Vagina (tissue), 2 donors: ENCODE measurements at places on chromosomes 4 and X.

GRCh38 chrX:2901367-2902036 is 27.6 kb downstream of the ARSD start:
- DNase-seq, result no peak

DNA sequence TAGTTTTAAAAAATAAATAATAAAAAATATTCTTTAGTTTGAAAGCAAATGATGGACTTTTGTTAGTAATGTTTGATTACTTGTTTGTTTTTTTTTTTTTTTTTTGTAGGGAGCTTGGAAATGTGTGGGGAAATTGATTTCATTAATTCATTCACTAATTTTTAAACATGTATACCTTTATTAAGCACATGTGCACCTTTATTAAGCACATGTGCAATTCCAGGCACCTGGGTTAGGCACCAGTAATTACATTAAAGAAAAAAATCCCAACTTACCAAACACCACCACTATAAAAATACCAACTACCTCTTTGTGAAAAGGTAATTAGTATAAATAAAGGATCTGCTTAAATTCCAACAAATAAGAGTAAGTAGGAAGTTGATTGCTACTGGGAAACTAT is 9.5 kb downstream of the GUCY1B1 start:
- no peak for DNase-seq

GRCh38 chrX:41634284-41634683 is 54.5 kb upstream of the GPR34 start:
- DNase-seq, result no peak

- DNase-seq, result no peak
Measured at GRCh38 chr4:71402616-71403015, 63.8 kb downstream of the SLC4A4 start.

DNA sequence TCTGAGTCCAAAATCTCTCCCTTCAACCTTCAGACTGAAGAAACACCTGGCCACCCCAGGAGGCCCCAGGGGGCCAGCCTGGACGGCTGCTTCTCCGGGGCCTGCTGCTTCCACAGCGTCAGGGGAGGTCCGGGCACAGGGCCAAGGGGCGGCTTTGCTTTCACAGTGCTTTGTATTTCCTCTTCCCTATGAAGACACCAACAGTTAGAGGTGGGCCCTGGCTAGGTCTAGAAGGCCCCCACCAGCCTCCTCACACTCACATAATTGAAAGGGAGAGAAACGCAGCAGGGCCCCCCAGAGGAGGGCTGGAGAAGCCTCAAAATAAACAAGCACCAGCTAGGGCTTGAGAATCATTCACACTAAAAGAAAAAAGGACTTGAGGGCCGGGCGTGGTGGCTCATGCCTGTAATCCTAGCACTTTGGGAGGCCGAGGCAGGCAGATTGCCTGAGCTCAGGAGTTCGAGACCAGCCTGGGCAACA is 17.8 kb downstream of the SCD5 start:
- DNase-seq, result peak; percentile 70

DNA sequence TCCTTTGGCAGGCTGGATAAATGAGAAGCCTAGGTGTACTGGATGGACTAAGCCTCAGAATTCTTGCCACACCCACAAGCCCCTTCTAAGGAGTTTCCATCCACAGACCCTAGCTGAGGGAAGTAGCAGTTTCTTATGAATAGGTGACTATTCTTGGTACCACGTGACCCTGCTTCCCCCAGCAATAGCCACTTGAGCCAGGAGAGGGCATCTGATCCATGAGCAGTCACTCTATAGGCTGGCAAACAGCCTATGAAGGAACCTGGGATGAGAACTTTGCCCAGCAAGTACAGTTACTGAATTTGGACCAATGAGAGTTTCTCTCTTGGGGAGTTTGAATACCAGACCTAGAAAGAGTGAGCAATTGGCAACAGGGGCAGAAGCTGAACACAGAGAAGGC is 84.0 kb downstream of the RTL9 start:
- DNase-seq, result no peak

GRCh38 chr4:113996599-113997177 is 17.2 kb upstream of the ARSJ start:
- DNase-seq, result no peak

- no peak for DNase-seq
Measured at GRCh38 chrX:40003428-40004245, 94.1 kb downstream of the BCOR start.

DNA sequence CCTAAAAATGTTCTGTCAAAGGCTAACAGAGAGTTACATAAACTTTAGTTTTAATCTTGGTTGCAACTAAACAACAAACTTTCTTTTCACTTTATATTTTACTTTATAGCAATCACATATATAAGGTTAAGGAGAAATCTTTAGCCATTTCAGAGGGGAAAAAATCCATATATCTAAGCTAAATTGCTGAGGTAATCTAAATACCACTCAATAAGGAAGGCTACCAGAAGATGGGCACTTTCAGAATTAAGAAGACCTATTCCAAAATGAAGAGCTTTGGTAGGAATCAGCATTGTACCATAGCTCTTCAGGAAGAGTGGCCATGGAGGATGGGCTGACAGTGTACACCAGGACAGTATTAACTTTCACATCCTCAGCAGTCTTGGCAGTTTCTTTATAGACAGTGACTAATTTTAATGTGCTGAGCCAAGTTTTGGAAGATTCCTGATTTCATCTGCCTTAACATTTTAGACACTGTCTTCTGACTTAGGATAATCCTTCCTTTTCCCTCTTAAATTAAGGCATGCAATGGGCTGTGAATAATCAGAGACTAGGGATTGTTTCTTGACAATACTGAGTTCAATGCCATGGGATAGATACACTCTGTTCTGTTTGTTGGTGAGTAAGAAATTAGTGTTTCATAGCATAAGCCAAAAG is 7.1 kb downstream of the FAT4 start:
- no peak for DNase-seq

DNA sequence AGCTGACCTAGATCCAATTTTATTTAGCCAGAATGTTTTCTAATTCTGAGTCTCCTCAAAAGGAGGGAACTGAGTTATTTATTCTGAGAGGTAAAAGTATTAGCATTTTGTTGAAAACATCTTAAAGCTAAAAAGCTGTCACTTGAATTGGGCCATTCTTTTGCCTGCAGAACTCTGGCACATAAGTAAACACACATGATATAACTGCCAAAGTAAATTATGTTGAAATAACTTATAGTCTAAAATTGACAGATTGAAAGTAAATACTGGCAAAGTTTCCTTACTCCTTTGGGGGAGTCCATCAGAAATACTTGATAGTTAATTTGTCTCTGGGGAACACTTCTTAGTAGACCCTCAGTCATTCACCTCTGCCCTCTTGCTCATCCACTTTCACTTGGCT is 38.3 kb upstream of the SLC25A4 start:
- no peak for DNase-seq

DNA sequence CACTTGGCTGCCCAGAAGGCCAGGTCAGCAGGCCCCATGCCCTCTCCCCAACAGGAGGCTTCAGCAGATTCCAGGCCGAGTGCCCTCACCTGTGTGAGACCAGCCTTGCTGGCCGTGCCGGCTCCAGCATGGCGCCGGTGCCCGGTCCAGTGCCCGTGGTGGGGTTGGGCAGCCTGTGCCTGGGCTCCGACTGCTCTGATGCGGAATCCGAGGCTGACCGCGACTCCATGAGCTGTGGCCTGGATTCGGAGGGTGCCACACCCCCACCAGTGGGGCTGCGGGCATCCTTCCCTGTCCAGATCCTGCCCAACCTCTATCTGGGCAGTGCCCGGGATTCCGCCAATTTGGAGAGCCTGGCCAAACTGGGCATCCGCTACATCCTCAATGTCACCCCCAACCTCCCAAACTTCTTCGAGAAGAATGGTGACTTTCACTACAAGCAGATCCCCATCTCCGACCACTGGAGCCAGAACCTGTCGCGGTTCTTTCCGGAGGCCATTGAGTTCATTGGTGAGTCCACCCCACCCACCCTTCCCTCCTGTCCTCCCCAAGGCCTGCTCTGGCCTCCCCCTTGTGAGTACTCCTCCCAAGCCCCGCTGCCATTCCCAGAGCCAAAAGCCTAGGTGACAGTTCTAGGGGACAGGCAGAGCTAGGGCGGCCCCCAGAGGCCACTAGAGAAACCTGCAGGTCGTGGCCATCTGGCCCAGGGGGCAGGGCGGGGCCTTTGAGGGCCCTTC is 2.3 kb downstream of the DUSP9 start:
- DNase-seq, result no peak

GRCh38 chr4:46274717-46275116 is 115.2 kb downstream of the GABRA2 start:
- no peak for DNase-seq

DNA sequence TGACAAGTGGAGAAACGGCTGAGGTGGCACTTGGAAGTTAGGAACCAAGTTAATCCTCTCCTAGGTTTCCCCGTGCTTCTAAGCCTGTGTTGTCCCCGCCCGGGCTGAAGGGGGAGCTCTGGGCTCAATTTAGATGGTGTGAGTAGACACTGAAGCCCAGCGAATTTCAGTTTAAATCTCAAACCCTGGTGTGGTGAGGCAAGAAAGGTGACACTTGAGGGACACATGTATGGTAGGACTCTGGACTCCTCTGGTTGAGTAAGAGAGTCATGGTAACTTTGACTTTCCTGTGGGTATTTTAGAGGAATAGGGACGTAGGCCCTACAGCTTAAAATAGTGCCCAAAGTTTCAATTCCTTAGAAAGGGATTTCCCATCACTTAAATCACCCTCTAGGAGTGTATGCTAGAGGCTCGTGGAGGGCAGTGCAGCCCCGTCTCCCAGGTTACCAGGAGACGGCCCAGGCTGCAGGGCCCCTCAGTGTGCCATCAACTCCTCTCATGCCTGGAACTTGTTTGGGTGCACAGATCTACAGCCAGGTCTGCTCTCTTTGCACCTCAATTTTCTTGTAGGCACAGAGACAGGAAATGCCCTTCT is 24.0 kb downstream of the HAND2 start:
- peak; percentile 64 for DNase-seq

DNA sequence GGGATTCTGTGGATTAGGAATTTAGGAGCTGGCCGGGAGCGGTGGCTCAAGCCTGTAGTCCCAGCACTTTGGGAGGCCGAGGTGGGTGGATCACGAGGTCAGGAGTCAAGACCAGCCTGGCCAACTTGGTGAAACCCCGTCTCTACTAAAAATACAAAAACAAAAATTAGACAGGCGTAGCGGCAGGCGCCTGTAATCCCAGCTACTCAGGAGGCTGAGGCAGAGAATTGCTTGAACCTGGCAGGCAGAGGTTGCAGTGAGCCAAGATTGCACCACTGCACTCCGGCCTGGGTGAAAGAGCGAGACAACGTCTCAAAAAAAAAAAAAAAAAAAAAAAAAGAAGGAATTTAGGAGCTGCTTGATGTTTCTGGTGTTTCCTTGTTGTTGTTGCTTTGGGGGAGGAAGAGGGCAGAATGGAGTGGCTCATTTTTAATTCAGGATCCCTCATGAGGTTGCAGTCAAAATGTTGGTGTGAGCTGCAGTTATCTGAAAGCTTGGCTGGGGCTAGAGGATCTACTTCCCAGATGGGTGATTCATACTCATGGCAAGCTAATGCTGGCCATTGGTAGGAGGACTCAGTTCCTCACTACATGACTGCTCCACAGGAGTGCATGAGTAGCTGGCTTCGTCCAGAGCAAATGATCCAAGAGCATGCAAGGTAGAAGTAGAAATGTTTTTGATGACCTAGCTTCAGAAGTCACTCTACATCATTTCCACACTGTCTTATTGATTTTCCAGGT is 26.5 kb upstream of the JADE1 start:
- DNase-seq, result no peak

GRCh38 chr4:163070023-163070422 is 96.7 kb downstream of the NAF1 start:
- DNase-seq, result no peak

GRCh38 chrX:74536152-74536831 is 78.1 kb downstream of the RLIM start:
- peak; percentile 92 for DNase-seq

DNA sequence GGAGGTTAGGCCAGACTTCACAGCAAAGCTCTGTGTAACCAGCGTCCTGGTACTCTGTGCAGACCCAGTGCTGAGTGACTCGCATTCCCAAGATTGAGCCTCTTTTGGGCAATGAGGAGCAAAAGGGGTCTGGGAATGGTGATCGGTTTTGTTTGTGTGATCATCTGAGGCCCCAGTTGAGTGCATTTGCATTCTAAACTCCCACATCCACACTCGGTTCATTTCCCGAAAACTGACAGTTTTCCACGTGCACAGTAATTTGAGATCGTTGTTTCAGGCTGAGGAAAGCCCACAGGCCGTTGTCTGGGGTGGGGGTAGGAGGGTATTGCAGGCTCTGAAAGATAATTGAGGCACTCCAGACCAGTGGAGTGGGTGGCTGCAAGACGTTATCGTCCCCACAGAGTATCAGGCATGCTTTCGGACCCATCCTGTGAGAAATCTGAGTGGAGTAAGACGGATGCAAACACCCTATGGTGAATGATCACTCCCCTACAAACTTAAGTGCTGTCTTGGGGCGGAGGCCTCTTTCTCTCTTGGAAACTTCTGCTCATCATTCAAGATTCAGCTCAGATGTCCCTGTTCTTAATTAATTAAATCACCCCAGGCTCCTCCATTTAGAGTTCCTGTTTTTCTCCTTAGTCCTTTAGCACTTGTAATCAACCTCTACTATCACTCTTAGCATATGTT is 96.1 kb downstream of the AFF1 start:
- no peak for DNase-seq

DNA sequence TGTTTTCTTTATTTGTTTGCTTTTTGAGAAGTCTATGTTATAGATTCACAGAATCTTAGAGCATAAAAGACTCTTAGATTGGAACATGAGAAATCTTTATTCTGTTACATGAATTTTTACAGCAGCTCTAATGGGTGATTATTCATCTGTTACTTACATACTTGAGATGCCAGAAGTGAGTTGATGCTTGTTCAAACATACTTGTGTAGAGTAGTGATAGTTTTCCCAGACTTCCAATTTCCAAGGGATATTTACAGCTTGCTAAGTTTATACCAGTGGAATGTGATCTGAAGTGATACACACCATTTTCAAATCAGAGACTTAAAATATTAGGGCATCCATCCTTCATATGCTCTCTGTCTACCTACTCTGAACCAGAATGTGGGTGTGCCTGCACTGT is 252.9 kb upstream of the SMIM31 start:
- no peak for DNase-seq

DNA sequence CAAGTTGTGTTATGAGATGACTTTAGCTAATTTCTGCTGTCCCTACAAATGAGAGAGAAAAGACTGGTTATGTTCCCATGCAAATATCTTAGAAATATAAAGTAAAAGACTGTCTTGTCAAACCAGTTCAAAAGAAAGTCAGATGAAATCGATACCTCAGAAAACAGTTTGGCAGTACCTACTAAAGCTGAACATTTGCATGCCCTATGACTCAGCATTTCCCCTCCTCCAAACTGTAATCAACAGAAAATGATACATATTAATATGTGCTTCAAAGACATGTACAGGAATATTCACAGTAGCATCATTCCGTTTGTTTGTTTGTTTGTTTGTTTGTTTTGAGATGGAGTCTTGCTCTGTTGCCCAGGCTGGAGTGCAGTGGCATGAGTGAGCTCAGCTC is 90.3 kb downstream of the ARX start:
- no peak for DNase-seq

DNA sequence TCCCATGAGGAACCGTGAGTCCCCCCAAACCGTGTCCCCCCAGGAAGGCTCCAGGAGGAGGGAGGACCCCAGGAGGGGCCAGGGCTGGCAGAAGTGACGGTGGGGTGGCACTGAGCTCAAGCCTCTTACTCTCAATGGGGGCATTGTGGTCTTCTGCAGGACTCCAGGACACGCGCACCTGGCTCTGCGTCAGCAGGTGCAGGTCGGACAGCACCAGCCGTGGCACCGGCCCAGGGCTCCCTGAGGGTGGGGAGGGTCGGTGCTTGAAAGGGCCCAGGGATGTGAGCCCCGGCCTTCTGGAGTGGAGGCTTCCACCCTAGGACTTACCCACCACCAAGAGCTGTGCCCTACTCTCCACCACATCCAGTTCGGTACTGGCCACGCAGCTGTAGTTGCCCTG is 18.3 kb downstream of the L1CAM start:
- DNase-seq, result no peak

- DNase-seq, result no peak
Measured at GRCh38 chr4:99382745-99383360, 30.3 kb upstream of the ADH1C start.
